ENCODE measurements at places on chromosomes 16 and 17.

GRCh38 chr16:87056551-87056950, 260.6 kb downstream of the C16orf95 start:
- DNase-seq = no peak

- peak; percentile 36 for DNase-seq
These were observed 2.9 kb downstream of the HEXIM1 start for GRCh38 chr17:45150911-45151809.

DNA sequence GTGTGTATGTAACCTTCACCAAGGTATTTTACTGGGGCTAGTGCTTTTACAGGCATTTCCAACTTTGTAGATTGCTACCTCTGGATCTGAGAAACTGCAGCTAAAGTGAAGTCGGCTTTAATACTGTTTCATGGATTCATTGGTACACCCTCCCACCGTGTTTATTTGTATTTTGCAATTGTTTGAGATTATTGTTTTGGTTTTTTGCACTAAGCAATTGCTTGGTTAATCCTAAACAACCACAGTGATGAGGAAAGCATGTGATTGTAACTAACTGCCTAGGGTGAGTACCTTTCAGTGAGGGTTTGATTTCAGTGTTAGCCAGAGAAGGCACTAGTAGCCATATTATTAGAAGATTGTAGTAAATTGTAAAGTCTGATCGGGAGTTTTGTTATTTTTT, 3.3 kb downstream of the LUC7L3 start:
- DNase-seq = no peak

- DNase-seq = no peak
These were observed 327.9 kb downstream of the SLC39A11 start for GRCh38 chr17:72764632-72765041.

- DNase-seq = no peak
These were observed 61.1 kb downstream of the B9D1 start for GRCh38 chr17:19301274-19301951.

- no peak for DNase-seq
These were observed 27.9 kb upstream of the GINS2 start for GRCh38 chr16:85716680-85717038.

DNA sequence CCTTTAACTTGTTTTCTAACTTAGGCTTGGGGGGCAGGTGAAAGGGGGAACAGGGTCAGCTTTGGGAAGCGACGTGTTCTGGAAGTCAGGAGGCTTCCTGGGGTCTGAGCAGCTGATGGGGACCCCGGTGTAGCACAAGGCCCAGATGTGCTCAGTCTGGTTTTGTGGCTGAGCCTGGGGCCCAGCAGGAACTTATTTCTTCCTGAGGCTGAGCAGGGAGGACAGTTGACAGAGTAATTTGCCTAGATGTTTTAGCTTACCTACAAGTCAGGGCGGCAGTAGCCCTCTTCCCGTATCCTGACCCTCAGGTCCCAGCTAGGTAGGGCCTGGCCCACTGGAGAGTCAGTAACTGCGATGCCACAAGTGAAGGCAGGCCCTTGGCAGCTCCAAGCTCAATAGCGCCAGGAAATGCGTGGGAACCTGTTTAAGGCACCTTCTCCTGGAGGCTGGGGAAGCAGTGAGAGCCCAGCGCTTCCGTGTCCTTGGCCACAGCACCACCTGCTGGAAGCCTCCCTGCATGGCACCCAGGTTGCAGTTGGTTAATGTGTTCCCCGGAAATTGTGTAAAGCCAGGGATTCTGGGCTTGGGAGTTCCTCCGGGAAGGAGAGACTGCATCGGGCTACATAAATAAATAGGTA, 5.2 kb downstream of the CCR7 start:
- DNase-seq = peak; percentile 77

DNA sequence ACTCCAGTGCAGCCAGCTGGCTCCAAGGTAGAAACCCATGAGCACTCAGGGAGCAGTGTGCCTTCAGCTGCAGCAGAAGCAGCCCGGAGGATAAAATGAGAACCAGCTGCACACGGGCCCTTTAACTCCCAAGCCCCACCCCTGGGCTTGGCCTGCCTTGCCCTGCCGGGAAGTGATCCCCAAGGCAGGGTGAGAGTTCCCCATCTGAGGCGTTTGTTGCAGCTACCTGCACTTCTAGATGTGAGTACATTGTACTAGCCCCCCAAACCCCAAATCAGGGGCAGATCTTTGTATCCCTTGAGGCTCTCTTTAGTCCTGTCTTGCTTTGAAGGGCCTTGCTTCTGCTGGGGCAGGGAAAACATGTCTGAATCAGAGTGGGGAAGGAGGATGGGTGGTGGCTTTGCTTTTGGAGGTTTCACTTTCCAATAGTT, at the start of gene MVP:
TSS of gene MVP (plus strand) at position 192 of the 431 bp plus-strand sequence. CDS start 10,088 bp downstream, outside the sequence.
- DNase-seq = peak; percentile 70

GRCh38 chr17:63446753-63447470, 806 bp upstream of the CYB561 start:
- peak; percentile 64 for DNase-seq

Data from MV-4-11 (cell line).